SK-MEL-5 (cell line): ENCODE measurements at places on chromosomes 1 and 21. TPM values are rescaled to one million over a fixed set of nuclear protein-coding genes. Genes with fewer than 3 reads are reported as not detected.

DNA sequence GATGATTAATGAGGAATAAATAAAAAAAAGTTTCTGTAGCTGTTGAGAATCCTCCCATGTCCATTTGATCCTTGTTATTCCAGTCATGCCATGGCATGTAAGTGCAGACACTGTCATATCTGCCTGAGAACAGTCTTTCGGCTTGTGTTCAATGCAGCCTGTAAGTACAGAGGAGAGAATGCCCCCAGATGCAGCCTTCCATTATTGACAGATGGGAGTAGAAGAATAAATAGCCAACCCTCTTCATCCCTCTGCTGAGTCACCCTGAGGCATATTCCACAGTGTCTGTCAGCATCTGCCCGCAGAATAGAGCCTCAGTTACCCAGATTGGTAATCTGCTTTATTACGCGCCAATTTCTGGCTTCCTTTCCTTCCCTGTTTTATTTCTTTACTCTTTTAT is 139.4 kb downstream of the LRRC7 start:
- DNase-seq: no peak

FLG gene
- total RNA-seq: not detected in 2 replicates

GRCh38 chr1:158353303-158354075 is at the start of gene CD1E:
TSS of gene CD1E (plus strand) at chr1:158353894. CDS start at chr1:158353989, 95 bp downstream.
- no peak for DNase-seq

GRCh38 chr1:11575553-11575952 is 78.7 kb downstream of the FBXO2 start:
- no peak for DNase-seq

DNA sequence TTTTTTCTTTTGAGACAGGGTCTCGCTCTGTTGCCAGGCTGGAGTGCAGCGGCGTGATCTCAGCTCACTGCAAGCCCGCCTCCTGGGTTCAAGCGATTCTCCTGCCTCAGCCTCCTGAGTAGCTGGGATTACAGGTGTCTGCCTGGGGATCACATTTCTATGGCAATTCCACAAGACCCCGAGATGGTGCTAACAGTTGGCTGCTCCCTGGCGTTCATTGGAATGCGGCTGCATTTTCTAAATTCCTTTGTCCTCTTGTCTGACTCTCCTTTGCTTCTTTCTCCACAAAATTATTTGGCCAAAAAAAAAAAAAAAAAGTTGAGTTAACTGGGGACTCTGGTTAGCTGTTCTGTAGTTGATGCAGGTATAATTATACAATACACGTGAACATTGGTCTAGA is 176.4 kb downstream of the ETS2 start:
- no peak for DNase-seq

AIRE gene
- not detected in 2 replicates for total RNA-seq

NLRP3 gene
- total RNA-seq: 0.16 TPM in 1 of 2 replicates, not detected in the other

DCAF6 gene
- total RNA-seq: 29.6 and 29.7 TPM in 2 replicates

DNA sequence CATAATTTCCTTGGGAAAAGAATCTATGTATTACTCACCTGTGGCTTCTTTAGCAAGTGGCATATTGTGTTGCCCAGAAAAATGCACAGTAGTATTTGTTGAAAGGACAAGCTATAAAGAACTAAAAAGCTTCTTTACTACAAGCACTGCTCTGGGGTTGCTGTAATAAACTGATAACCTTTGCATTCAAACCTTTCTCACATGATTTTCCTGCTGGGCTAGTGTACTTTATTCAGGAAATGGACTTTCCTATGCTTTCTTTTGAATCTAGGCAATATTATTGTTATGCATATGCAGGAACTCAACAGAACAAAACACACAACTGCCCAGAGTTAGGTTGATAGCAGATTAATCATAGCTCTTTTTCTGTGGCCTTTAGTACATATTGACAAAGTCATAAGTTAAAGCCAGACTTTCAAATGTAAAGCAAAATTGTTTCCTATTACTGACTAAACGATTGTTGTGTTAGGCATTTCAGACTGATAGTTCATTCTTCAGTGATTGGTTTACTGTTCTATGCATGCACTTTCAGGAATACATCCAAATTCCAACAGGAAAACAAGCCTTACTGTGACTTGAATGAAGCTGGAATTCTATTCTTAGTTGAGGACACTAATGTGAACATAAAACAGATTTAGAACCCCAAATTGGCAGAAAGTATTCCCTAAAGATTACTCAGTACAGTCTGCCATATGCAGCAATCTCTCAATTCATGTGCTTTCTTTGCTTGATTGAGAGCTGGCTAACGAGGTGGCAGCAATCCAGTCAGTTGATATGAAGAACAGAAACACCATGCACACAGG is 564.3 kb upstream of the NEGR1 start:
- no peak for DNase-seq

PLPPR4 gene
- not detected in 2 replicates for total RNA-seq

MTARC1 gene
- total RNA-seq: 0.61 and 1.6 TPM in 2 replicates

DNA sequence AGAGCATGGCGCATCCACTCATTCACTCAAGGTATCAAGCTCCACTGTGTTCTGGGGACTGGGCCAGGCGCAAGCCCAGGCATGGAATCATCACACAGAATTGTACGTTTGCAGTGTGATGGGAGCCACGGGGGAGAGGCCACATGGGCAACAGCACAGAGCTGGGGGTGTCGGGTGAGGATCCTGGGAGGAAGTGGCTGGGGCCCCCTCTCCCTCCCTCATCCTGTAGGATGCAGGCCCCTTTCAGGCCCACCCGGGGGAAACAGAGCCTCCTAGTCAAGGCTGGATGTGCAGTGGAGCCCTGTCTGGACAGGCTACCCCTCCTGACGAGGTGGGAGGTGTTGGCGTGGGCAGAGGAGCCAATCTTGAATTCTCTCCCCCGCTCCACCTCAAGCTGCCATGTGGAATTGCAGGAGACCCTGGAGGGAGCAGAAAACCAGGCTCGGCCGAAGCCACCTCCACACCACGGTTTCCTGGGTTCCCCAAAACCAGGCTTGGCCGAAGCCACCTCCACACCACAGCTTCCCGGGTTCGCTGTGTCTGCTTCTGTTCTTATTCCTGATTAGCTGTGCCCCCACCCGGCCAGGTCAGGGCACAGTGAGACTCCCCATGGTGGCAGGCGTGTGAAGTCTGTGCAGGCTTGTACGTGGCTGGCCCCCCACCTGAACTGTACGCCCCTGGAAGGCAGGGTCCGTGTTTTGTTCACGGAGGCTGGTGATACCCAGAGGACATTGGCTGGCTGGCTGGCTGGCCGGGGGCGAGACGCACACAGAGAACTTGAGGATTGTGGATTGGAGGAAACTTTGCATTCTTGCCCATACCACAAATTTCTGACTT is 4.2 kb upstream of the C1orf174 start:
- no peak for DNase-seq

- no peak for DNase-seq
Measured at GRCh38 chr21:34906401-34906800, 142.7 kb downstream of the RUNX1 start.

DNA sequence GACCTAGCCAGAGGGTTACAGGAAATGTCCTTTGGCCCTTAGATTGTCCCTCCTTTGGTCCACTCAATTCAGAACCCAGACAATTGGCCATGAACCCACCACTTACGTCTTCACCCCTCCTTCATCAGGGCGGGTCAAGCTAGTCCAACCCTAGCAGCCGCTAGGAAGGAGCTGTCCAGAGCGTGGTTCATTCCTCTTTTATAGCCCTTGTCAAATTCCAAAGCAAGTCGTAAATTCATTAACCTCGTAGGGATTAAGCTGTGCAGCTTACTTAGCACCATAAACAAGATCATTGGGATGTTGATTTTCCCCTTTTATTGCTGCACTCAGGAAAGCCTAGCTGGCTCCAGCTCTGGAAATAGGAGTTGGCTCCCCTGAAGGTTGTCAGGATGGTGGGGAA is 90.1 kb downstream of the TMEM53 start:
- DNase-seq: no peak

GRCh38 chr1:230982696-230983095 is 3.8 kb downstream of the ARV1 start:
- DNase-seq: no peak

DNA sequence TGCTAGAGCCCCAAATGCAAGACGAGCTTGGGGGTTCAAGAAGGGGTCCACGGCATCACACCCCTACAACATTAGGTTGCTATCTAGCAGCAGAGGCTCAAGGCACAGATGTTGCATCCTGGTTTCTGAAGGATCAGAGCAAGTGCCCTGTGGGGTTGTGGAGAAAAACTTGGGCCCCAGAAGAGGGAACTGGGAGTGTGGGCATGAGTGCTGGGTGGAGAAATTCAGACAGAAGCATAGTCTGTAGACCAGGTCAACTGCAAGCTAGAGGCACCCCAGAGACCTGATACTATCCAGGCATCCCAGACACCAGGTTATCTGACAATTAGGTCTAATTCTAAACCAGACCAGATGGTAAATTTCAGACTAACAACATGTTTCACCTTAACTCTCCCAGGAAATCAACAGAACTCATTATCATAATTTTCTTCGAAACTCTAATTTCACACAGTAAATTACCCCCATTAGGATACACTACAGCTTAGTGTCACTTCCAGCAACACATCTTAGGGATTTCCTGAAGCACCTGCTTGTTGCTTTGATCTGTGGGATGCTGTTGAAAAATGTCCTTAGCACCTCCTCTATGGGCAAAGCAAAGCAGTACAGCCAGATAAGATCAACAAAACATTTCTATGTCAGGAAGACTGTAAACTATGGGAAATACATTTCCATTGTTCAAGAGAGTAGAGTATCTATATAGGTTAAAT is 179.3 kb downstream of the VAV3 start:
- no peak for DNase-seq

- DNase-seq: no peak
Measured at GRCh38 chr1:198776602-198777029, 137.8 kb downstream of the PTPRC start.

VHLL gene
- 0.27 TPM in 1 of 2 replicates, not detected in the other for total RNA-seq

DNA sequence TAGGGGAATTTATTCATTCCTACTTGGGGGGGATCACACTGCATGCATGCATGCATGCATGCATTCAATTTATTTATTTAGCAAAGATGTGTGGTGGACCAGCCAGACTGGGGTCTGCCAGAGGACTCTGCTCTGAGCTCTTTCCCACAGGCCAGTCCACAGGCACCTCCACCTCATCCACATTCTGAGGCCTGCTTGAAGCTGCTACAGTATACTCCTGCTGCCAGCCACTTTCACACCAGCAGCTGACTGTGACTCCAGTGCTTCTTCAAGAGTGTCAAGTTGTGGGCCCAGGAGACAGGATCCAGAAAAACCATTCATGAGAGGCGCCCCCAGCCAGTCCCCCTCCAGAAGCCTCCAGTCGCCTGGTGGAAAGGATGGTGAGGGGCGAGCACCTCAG is 30.9 kb downstream of the SSBP3 start:
- no peak for DNase-seq

ATP1A2 gene
- not detected in 2 replicates for total RNA-seq

GRCh38 chr1:24966121-24966723 is 36.1 kb upstream of the RUNX3 start:
- no peak for DNase-seq

- no peak for DNase-seq
Measured at GRCh38 chr1:111221276-111221632, 6.3 kb upstream of the CHI3L2 start.

DNA sequence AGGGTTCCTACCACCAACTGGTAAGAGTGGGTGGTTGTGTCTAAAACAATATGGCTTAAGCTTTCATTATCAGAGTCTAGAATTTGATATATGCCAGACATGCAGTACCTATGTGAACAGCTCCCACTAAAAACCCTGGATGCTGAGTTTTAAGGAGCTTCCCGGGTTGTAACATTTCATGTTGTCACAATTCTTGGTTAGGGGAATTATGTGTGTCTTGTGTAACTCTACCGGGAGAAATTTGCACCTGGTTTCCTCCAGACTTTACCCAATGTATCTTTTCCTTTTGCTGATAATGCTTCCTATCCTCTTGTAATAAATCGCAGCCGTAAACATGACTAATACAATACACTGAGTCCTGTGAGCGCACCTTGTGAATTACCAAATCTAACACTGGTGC is 48.3 kb downstream of the ARID4B start:
- DNase-seq: no peak

- DNase-seq: no peak
Measured at GRCh38 chr1:17212487-17213121, 7.7 kb downstream of the PADI1 start.

PGBD5 gene
- 0.61 and 0.80 TPM in 2 replicates for total RNA-seq

CYP4Z1 gene
- total RNA-seq: not detected in 2 replicates

GRCh38 chr1:50970509-50970887 is 453 bp downstream of the CDKN2C start:
- DNase-seq: no peak

DNA sequence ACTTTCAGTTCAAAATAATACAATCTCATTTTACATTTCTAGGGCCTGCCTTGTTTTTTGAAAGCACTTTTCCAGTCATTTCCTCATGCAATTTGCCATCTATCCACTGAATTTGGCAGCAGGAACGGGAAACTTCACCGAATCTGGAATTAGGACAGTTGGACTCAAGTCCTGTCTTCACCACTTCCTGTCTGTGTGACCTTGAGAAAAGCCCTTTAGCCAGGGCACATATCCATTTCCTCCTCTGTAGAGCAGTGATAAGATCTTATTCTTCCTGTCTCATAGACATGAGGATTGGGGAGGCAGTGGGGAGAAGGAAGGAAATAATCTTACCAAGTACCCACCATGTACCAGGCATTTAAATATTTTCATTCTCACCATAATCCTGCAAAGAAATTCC is 12.0 kb downstream of the VAV3 start:
- DNase-seq: no peak

DNA sequence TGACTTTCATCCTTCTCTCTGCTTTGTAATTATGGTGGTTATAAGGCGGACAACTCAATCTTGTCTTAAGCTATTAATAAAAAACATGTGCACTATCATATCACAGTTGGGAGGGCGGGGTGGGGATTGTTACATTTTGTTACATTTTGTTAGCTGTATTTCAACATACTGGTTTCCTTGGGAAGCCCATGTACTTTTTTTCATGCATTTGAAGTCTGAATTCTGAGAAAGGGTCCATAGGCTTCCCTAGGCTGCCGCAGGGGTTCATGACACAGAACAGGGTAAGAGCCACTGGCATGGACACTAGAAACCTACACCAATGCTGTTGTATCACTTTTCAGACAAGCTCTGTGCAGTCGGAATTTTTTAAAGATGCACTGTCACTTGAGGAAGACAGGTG is 178.8 kb downstream of the ETS2 start:
- DNase-seq: no peak

DNA sequence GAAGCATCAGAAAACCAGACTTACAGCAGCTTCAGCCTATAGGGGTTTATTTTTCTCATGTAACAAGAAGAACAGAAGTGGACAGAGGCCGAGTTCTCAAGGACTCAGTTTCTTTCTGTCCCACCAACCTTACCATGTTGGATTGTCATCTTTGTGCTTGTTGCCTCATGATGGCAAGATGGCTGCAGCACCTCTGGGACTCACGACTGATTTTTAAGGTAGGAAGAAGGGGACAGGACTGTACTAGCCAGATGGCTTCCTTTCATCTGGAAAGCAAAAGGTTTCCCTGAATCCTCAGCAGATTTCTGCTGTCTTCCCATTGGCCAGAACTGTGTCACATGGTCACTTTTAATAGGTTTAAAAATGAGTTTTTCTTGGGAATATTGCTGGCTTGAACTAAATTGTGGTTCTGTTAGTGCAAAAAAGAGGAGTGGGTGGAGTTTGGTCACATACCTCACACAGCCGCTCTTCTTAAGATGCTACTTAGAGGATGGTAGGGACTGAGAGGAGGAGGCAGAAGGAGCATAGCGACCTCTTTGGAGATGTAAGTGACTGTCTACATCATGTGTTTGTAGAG is 48.1 kb upstream of the ENAH start:
- peak; percentile 26 for DNase-seq
